Activated naive CD4-positive, alpha-beta T cell treated with anti-CD3 and anti-CD28 coated beads, Interleukin-2, amount 50 U/mL, for 16 hours (primary cell): ENCODE measurements at places on chromosomes 2 and 18.

- no peak for DNase-seq
These were observed 404.9 kb upstream of the SYT4 start for GRCh38 chr18:43682196-43682595.

- no peak for DNase-seq
These were observed 22.2 kb upstream of the TTC39C start for GRCh38 chr18:23992089-23992940.

DNA sequence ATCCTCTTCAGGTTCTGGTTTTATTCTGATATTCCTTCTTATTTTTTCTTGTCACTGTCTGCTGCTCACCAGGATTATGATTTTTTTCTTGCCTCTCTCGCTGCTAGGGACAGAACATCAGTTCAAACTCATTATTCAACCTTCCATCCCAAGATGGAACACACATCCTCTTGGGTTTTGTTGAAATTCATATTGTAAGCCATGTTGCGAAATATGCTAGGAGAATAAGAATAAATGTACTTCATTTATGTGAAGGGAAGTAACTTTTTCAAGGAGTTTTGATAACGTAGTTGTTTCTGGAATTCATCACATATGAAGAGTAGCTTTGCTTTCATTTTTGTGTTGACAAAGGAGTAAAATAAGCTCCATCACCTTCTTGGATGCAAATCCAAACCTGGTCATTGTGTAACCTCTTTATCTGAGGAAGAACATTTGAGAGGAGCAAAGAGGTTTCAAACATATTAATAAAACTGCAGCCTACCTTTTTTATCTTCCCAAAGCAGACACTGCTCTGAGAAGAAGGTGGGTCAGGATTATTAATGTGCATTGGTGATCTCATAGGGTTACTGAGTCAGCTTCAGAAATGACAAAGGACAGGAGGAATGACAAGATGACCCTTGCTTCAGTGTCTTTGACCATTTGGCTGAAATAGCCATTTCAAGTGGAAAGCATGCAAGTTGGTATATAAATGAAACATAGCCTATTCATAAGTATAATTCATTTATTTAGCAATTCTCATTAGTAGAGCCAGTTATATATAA lies 280.0 kb downstream of the GULP1 start:
- no peak for DNase-seq

DNA sequence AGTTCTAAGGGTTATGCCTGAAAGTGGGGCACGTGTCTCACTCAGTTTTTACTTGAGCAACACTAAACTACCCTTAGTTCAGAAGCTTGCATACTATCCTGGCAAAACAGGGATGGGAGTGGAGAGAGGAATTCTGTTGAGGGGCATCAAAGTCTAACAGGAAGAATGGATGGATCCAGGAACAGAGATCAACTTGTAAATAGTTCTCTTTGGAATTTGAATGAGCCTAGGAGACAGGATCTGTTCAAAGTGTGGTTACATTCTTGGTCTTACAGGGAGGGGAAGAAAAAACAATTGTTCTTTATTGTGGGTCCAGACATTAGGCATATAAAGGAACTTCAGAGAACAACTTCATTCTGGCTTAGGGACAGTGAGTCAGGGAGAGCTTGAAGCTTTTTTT lies 560.2 kb downstream of the CNTNAP5 start:
- DNase-seq: no peak

DNA sequence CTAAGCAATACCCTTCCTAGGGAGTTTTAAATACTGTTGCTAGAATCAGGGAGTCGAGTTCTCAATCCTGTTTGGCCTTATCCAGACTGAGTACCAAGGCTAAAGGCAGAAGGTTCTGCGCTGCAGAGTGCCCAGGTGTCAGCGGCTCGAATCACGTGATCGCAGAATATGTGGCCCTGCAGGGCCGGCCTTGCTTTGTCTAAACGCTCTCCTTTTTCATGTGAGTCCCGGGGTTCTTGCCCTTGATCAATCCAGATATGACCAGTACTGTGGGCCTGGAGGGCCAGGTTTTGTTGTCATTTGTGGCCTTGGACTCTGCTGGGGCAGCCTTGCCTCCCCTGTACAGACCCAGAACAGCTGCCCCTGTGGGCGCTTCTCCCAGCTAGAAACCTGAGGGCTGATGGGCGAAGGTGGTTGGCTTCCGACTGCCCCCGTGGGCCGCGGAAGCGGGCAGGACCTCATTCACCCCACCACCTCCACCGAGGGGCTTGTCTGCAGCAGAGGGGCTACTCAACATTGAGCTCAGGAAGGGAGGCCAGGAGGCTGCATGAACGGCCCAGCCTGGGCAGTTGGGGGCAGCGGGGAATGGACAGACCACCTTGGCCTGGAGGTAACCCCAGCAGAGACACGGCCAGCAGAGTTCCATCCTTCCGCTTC lies 225.0 kb downstream of the ALPK2 start:
- no peak for DNase-seq

GRCh38 chr2:129456691-129457090 lies 522.8 kb upstream of the RAB6C start:
- no peak for DNase-seq

DNA sequence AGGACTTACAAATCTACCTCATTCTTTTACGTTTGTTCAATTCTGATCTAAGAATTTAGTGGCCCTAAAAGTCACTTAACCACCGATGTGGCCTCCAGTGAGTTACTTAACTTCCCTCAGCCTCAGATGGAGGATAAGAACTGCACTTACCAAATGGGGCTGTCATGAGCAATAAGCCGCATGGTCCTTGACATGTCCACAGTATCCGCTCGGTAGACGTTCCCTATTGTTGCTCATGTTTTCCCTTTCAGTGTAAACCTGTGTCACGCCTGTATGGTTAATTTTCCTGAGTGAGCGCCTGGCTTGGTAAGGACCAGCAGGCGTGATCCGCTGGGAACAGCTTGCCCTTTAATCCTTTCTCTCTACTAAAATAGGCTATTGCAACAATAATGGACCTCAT lies 20.3 kb downstream of the SEC11C start:
- DNase-seq: no peak
